Heart right ventricle (tissue), 16 donors: ENCODE measurements at places on chromosomes 4 and X. TPM values are rescaled to one million over a fixed set of nuclear protein-coding genes. Genes with fewer than 3 reads are reported as not detected.

UGT2A1 gene
- not detected for total RNA-seq

MAGEE2 gene
- total RNA-seq, result 0.15 TPM

GAGE1 gene
- total RNA-seq, result not detected

NUDT10 gene
- 0.16 TPM for total RNA-seq

CXCL3 gene
- 2.2 TPM for total RNA-seq

GRCh38 chr4:90845777-90846176 is 718.6 kb downstream of the CCSER1 start:
- no peaks in the 10 kb centered on the region for H3K4me1 ChIP-seq
- no peak for DNase-seq
- no peak overlapping the region for H3K27ac ChIP-seq
- no peak overlapping the region for H3K4me3 ChIP-seq
- no peaks in the 10 kb centered on the region for H3K36me3 ChIP-seq

GRCh38 chr4:2428496-2429213 is 9.9 kb downstream of the CFAP99 start:
- DNase-seq, result no peak
- H3K4me3 ChIP-seq, result no peak overlapping the region
- H3K4me1 ChIP-seq, result no peaks in the 10 kb centered on the region

- H3K27me3 ChIP-seq, result no peaks in the 10 kb centered on the region
- no peak overlapping the region for H3K27ac ChIP-seq
- no peaks in the 10 kb centered on the region for H3K36me3 ChIP-seq
- H3K4me1 ChIP-seq, result no peaks in the 10 kb centered on the region
- DNase-seq, result no peak
Observed at GRCh38 chrX:150163221-150163930, 199.7 kb upstream of the MAMLD1 start.

GRCh38 chr4:30002341-30002740 is 717.8 kb upstream of the PCDH7 start:
- no peaks in the 10 kb centered on the region for H3K27me3 ChIP-seq
- H3K4me3 ChIP-seq, result no peak overlapping the region
- H3K4me1 ChIP-seq, result no peaks in the 10 kb centered on the region
- no peaks in the 10 kb centered on the region for H3K36me3 ChIP-seq
- H3K27ac ChIP-seq, result no peak overlapping the region

GRCh38 chrX:50905334-50905733 is 5.2 kb upstream of the BMP15 start:
- H3K36me3 ChIP-seq, result no peaks in the 10 kb centered on the region
- DNase-seq, result no peak
- H3K4me3 ChIP-seq, result no peak overlapping the region
- H3K27ac ChIP-seq, result no peak overlapping the region

- H3K4me1 ChIP-seq, result no peaks in the 10 kb centered on the region
- H3K27ac ChIP-seq, result no peak overlapping the region
- no peaks in the 10 kb centered on the region for H3K27me3 ChIP-seq
- no peak overlapping the region for H3K4me3 ChIP-seq
Observed at GRCh38 chrX:140524556-140524955, 19.7 kb upstream of the SOX3 start.
